ENCODE measurements at places on chromosomes 4 and X.

DNA sequence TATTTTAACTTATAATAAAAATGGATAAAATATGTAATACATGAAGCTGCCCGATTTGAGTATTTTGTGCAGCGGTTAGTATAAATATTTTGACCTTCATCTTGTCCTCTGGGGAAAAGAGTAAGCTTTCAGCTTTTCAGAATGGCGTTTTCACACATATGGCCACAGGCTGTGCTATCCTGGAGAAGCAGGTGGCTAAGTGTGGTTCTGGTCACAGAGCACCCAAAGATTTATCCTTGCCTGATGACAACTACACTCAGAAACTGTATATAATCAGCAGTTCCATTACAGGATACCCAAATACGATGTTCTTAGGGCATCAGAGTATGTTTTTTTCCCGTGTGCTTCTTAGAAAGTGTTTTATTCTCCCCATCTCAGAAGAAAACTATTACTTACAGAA lies 42.3 kb upstream of the ANK2 start:
- DNase-seq, result no peak

DNA sequence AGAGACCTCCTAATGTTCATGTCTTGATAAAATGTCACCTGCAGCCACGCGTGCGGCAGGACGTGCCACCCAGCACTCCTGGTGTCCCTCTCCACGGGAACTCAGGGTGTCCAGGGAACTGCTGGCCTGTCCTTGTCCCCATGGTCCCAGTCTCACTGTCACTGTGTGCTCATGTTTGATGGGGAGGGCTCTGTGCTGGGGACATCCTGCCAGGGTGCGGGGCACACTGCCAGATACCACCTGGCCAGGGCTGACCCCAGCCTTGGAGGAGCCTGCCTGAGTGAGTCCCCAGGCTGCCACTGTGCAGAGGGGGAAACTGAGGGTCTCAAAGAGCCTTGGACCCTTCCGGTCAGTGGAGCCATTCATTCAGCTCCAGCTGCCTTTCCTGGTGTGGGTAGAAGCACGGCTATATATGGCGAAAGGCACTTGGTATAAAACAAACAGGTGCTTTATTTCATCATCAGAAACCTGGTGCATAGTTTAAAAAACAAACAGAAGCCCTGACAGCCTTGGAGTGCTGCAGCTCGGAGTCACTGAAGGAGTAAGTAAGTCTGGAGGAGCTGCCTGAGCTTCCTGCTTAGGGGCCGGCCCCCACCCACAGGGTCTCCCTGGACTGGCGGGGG lies 33.0 kb downstream of the NOP14 start:
- no peak for DNase-seq

GRCh38 chrX:3066555-3066954 lies 25.3 kb downstream of the ARSF start:
- no peak for DNase-seq

GRCh38 chr4:2138846-2139500 lies 79.8 kb downstream of the NAT8L start:
- no peak for DNase-seq

GRCh38 chrX:118171356-118171755 lies 54.7 kb upstream of the KLHL13 start:
- no peak for DNase-seq

DNA sequence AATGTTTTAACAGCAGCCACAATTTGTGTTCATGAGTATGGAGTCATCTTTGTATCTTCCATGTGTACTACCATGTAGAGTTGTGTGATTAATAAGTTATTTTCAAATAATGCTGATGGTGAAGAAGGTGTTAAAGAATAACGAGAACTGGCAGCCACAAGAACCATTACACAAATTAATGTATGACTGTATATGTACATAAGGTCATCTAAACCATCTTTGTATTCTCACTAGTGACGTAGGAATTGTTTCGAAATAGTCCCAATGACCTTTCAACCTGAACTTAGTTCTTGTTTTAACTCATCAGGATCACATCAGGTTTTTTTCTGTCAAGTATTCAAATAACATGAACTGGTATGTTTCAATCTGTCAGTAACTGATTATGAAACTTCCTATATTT lies 48.3 kb upstream of the NOCT start:
- DNase-seq, result no peak

GRCh38 chr4:147940171-147940570 lies 208.3 kb downstream of the ARHGAP10 start:
- DNase-seq, result no peak

- peak; percentile 4 for DNase-seq
Observed at GRCh38 chrX:119692191-119693039, 553 bp downstream of the SEPTIN6 start.

GRCh38 chr4:683247-683897 lies 5.6 kb downstream of the SLC49A3 start:
- no peak for DNase-seq

- DNase-seq, result no peak
Observed at GRCh38 chr4:98969878-98970785, 25.4 kb upstream of the METAP1 start.

DNA sequence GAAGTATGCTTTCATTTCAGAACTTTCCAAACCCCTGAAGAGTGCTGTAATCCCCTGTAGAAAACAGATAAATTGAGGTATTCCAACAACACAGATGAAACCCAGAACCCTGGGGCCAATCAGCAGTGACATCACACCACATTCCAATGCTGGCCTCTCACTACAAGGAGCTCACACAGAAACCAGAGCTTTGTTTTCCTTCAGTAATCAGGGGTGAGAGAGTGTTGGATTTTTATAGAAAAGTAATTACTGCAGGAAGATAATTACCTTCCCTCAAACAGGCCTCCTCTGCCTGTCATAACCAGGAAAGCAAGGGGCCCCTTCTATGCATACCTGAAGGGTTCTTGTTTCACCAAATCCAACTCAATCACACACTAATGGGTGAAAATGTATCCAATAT lies 246.2 kb downstream of the SCFD2 start:
- peak; percentile 22 for DNase-seq

DNA sequence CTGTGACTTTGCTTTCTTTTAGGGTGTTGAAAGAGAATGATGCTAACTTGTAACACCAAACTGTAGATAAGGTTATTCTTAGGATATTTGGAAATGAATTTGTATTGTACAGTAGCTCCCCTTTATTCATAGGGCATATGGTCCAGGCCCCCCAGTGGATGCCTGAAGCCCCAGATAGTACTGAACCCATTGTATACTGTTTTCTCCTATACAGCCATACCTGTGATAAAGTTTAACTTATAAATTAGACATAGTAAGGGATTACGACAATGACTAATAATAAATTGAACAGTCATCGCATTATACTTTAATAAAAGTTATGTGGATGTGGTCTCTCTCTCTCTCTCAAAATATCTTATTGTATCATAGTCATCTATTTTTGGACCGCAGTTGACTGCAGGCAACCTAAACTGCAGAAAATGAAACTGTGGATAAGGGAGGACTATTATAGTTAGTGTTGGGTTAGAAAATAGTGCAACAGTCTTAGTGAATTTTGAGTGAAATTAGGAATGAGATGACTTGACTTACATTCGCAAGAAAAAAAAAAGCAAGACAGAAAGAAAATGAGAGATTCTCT lies 105.1 kb downstream of the CLDN22 start:
- no peak for DNase-seq

DNA sequence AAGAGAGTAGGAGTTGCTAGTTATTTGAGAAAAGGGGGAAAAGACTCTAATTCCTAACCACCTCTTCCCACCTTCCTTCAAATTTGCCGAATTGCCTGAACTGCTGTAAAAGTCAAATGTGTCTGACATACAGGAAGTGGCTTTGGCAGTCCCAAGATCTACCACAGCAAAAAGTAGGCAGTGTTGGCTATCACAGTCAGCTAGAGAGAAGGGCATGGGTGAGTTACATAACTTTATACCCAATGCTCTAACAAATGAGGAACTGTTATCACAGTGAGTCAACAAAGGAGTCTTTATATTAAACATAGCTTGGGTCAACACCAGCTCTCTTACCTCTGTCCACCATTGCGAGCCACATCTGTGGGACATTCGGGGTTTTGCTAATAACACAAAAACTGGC lies 2.4 kb upstream of the MBNL3 start:
- DNase-seq, result peak; percentile 18

DNA sequence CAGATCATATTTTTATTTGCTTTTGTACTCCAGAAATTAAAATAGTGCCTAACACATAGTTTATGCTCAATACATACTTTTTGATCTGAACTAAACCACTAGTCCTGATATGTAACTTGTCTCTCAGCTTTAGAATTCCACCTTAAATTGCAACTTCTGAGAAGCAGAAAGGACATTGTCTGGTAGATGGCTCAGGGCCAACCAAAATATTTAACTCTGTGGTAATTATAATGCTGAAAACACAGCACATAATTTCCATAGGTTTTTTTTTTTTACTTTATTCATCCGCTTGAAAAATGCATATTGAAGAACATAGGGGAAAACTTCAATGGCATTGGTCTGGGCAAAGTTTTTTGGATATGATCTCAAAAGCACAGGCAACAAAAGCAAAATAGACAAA lies 59.3 kb downstream of the AREG start:
- DNase-seq, result no peak

DNA sequence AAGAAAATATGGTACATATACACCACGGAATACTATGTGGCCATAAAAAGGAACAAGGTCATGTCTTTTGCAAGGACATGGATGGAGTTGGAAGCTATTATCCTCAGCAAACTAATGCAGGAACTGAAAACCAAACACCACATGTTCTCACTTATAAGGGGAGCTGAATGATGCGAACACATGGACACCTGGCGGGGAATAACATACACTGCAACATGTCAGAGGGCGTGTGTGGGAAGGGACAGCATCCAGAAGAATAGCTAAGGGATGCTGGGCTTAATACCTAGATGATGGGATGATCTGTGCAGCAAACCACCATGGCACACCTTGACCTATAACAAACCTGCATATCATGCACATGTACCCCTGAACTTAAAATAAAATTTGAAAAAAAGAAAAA lies 19.5 kb upstream of the CNKSR2 start:
- DNase-seq, result no peak

GRCh38 chr4:38210396-38211114 lies 250.4 kb downstream of the PTTG2 start:
- no peak for DNase-seq
